ENCODE measurements at places on chromosomes 3 and 15.

DNA sequence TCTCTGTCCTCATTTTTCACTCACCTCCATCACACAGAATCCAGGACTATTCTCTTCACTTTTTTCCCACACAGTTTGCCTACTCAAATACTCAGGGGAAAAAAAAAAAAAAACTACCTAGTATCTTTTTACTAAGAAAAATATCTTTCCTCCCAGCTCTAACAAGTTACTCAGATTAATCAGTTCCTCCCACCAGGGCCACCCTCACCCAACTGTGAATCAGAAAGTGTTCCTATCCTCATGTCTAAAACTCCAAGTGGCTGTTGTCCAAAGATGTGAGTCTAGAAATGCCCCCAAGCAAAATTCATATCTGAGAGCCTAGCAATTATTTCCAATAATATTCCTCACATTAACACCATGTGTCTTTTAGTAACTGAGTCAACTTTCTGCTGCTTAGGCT lies 268.0 kb downstream of the ERC2 start:
- no peak for DNase-seq

DNA sequence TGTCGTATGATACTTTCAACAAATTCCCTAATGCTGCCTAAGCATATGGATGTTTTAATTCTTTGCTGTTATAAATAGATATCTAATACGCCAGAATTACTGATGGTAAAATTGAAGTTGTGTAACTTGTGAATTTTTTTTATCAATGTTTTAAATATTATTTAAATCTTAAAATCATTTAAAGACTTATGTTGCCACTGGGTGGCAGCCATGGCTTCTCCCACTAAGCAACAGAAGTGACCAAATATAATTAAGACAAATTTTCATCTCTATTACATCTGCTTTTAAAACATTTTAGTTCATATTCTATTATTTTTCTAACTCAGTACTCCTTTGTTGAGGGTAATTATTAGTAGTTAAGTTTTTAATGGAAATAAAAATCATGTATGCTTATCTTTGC lies 8.1 kb upstream of the IL20RB start:
- no peak for DNase-seq

DNA sequence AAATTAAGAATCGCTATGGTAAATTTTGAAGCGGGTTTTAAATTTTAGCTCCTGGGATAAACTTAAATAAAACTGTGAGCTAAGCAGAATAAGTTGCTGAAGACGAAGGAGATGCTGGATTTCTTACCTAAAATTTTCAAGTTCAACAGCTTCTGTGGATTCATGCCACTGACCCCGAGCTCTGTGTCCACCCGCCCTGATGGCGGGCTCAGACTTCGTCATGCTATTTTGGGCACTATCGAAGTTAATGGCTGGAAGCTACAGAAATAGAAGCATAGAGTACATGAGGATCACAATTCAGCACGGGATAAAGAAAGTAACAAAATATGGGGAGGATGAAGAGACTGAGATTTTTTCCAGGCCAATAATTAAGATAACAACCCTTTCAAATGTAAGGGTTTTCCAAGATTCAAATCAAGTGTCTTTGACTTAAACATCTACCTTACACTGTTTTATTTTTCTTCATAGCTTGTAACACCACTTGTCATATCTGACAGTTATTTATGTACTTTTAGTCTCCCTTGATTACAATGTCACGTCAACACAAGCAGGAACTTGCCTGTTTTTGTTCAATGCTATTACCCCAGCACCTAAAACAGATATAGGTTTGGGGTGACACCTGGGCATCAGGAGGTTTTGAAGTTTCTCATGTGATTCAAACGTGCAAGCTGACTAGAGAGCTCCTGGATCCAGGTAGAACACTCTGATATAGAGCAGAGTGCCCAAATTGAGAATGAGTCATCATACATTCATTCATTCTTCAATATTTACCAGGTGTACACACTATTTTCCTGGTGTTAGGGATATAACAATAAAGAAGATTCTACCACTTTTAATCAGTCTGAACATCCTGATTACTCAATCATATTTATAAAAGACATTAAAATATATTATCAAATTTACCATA lies 23.0 kb downstream of the NEK10 start:
- no peak for DNase-seq

GRCh38 chr15:56495533-56495932 lies 30.6 kb upstream of the MNS1 start:
- DNase-seq, result no peak

DNA sequence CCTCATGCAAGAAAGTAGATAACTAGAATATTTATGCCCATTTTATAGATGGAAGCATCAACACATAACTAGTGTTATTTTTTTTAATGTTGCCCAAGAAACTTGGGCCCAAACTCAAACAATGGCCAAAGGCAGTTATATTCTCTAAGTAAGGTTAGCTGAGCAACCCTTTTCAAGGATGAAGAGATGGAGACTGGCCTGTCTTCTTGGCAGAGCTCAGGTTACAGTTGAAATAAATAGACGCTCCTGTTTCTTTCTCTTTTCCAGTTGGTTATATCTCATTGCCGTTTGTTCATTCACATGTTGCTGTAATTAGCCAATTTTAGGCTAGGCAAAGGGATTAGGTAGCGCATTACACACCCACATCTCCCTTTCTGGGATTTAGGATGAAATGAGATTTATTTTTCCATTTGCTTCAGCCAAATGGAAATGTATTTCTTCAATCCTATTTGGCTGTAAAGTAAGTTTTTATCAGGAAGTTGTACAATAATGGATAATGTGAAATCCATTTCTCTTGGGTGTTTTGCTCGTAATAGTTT lies 93.2 kb downstream of the CMSS1 start:
- no peak for DNase-seq

DNA sequence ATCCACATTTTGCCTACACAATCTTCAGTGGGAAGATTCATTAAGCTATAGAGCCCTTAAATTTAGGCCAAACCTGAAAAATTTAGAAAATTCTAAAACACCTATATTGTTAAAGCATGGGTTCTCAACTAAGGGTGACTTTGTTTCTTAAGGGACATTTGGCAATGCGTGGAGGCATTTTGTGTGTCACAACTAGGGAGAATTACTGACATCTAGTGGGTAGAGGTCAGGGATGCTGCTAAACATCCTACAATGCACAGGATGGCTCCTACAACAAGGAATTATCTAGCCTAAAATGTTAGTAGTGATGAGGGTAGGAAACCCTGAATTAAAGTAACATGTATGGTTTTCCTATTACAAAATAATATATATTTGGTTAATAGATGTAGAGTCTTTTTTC lies 55.8 kb downstream of the TBC1D5 start:
- peak; percentile 41 for DNase-seq

DNA sequence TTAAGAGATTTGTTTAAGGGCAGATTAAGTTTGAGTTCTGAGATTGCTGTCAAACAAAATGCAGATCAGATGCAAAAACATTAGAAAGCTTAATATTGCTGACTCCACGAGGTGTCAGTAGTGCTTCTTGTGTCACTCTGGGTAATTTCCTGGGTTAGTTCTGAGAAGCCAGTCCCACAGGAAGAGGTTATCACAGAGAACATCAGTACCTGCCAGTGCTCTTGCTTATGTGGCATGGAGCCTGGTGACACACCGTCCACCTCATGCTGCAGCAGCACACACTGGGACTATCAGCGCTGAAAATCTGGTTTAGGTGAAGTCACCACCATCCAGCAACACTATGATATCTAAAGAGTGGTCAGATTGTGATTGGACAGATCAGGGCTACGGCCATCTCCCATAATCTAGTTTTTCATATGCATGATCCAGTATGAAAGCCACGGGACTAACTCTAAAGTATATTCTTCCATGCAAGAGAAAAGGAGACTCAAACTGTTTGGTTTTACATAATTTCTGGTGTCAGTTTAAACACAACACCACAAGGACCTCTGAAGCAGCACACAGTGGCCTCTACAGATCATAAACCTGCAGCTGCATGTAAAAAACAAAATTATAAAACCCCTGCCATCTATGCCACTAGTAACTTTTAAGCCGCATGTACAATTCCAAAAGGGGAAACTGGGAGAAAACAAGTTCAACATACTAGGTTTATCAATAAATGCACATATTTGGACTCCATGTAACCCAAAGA lies 36.1 kb upstream of the MYO5C start:
- peak; percentile 47 for DNase-seq

GRCh38 chr3:46383211-46383950 lies 12.6 kb downstream of the CCR5 start:
- DNase-seq, result no peak

- DNase-seq, result no peak
Measured at GRCh38 chr3:38590521-38590920, 59.0 kb downstream of the SCN5A start.

- no peak for DNase-seq
Measured at GRCh38 chr3:169996063-169996462, 29.5 kb downstream of the SEC62 start.

DNA sequence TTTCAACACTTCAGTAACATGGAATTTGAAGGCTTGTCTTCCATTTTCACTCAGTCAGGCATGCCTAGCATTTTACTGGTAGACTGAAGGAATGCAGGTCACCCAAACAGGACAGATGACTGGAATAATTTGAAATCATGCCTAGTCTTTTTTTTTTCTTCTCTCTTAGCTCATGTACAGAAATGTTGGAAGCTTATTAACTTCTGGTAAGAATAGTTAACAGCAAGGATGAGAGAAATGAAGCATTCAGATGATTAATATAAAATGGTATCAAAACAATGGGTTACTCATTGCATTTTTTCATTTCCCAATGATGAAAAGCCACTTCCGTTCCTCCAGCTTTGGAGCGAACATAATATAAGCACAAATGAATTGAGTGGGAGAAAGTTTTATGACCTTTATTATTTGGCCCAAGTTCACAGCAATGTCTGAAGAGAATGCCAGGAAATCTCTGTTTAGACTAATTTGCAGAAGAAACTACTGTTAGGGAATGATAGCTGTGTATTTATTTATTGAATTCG lies 431.6 kb upstream of the RASGRP1 start:
- peak; percentile 70 for DNase-seq

DNA sequence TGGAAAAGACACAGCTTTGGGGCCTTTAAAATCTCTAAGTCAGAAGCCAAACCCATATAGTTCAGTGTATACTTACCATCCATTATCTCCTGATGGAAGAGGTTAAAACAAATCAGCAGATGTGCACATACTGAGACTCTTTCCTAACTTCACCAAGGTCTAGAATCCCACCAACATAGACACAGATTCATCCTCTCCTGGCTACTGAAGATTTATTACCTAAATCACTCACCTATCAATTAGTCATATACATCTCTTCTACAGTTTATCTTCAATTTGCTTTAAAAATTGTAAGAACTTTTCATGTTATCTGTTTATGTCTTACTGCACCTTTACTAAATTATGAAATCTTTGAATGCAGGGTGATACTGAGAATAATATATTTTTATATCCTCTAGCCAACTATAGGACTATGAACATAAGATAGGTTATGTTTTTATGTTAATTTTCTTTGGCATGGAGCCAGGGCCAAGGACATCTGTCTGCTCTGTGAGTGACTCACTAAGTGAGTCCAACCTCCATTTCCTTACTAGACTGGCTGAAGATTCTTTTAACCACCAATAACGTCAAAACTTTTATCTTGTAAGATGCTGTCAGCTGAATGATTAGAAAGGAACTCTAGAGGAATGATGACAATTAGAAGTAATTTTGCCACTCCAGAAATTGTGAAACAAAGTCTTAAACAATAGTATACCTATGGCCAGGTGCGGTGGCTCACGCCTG lies 397.6 kb downstream of the FOXP1 start:
- peak; percentile 52 for DNase-seq

DNA sequence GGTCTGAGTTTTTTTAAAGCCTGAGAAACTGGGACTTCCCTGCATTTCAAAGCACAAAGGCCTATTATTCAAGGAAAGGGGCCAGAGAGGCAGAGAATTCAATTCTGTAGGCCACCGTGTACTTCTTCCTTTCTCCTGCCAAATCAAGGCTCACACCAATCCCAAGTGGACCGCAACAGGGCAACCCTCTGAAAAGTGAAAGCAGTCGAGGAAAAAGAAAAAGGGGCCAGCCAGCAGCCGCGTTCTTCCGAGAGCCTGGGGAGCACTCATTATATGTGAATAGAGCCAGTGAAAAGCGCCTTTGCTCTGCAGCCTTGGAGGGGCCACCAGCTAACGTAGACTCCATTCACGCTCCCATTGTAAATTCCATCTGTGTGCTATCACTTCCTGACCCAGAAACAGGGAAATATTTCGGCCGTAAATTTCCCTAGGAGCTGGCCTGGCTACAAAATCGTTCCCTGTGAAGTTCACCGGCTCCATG lies 45.9 kb upstream of the THUMPD3 start:
- peak; percentile 52 for DNase-seq

DNA sequence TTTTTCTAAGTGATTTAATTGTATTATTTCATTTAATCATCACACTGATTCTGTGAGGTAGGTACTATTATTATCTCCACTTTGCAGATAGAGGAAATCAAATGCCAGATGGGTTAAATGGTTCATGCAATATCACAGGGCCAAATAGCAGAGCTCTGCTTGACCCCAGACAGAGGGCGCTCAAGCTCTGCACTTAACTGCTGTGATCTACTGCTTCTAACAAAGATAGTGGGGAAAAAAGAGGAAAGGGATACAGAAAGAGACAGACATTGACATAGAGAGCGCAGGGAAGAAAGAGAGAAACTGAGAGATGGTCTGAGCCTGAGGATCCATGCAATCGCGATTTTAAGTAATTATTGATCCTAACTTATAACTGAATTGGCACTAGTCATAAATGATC lies 279.1 kb upstream of the THRB start:
- peak; percentile 60 for DNase-seq

GRCh38 chr15:36591536-36592411 lies 12.3 kb downstream of the CDIN1 start:
- no peak for DNase-seq

- DNase-seq, result no peak
Measured at GRCh38 chr3:140602781-140603180, 75.1 kb upstream of the TRIM42 start.

DNA sequence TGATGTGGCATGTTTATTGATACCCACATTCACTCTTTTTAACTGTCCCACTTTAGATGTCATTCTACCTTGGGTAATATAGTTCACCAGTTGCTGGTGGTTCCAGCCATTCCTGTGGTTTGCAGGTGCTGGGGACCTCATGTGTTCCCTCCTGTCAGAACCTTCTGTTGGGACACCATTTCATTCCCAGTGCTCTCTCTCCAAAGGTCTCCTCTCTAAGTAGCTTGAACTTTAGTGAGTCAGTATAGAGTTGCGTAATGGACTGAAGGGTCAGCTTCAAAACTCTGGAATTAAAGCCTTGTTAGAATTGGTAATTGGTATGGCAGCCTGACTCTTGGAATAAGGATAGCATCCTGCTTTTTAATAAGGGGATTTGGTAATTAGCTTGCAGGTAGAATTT lies 108.5 kb downstream of the PLCL2 start:
- peak; percentile 48 for DNase-seq

- no peak for DNase-seq
Measured at GRCh38 chr3:54621184-54621583, 306.7 kb downstream of the LRTM1 start.

DNA sequence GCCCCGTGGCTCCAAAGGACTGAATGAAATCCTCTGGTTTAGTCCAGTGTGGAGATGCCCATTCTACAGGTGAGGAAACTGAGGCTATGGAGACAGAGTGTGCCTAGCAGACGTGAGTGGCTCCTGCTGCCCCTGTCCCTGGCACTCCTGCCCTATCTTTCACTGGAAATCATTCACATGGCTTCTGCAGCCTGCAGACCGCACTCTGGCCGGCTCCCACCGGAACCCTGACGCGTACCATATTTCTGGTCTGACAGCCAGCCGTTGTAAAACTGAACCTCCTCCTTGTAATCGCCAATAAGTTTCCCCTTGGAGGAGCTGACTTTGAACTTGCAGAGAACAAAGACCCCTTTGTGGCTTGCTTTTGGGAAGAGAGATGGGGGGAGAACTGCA lies 136.5 kb downstream of the CHSY1 start:
- no peak for DNase-seq

All from mesenchymal stem cell (in vitro differentiated cells and primary cell).